AG09309 (cell line): ENCODE measurements at places on chromosomes 4 and X.

DNA sequence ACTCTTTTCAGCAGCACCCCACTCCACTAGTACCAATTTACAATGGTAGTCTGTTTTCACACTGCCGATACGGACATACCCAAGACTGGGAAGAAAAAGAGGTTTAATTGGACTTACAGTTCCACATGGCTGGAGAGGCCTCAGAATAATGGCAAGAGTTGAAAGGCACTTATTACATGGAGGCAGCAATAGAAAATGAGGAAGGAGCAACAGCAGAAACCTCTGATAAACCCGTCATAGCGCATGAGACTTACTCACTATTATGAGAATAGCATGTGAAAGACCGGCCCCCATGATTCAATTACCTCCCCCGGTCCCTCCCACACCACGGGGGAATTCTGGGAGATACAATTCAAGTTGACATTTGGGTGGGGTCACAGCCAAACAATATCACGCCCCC, 34.1 kb upstream of the MAGEA4 start:
- DNase-seq = no peak

DNA sequence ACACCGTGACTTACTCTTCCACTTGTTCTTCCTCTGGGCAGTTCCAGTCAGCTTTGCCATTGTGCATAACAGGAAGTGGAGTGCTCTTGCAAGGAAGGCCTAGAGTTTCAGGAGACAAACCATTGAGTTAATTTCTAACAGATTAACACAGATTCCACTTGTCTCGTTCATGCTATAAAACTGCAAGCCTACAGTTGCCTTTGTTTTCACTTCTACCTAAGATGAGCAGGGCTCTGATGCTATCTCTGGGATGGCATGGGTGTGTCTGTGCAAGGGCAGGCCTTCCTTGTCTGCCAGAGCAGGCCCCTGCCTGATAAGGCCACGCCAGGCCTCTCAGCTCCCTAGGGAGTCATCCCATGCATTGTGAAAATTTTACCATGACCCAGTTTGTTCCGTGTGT, 67.7 kb upstream of the PGRMC2 start:
- no peak for DNase-seq

DNA sequence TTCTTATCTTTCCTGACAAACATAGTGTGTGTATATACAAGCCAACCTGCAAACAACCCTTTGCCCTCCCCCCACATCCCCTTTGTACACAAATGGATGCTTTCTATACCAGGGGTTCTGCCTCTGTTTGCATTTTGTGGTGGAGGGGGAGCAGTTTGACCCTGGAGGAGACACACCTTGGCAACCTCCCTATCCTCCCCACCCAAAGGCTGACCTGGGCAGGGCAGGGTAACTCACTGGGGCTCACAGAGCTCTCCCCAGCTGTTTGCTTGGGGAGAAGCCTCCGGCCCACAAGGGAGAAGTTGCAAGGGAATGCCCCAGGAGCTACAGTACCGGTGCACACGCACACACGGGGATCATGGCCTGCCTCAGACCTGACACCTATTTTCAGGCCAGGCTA, 372.6 kb downstream of the BCOR start:
- DNase-seq = no peak

DNA sequence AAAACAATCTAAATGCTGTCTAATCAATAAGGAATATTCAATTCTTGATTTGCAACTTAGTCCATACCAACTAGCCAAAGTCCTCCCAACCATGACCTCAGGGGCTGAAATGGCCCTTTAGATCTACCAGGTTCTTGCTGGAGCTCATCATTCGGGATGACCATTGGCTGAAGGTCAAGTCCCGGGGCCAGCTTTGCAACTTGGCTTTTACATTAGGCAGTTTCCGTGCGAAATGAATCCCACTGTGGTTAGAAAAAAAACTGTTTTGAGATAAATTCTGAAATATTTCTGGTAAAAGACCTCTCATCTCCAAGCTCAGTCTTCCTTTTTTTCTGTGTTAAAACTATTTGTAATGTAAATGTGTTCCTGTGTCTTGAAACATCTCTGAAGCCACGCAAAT, 178.6 kb downstream of the TENM3 start:
- no peak for DNase-seq

- DNase-seq = no peak
These were observed 2144.2 kb upstream of the AGA start for GRCh38 chr4:179586460-179586859.

- DNase-seq = no peak
These were observed 52.6 kb downstream of the HMX1 start for GRCh38 chr4:8819019-8819418.

- DNase-seq = no peak
These were observed 13.6 kb upstream of the TDO2 start for GRCh38 chr4:155889946-155890345.

DNA sequence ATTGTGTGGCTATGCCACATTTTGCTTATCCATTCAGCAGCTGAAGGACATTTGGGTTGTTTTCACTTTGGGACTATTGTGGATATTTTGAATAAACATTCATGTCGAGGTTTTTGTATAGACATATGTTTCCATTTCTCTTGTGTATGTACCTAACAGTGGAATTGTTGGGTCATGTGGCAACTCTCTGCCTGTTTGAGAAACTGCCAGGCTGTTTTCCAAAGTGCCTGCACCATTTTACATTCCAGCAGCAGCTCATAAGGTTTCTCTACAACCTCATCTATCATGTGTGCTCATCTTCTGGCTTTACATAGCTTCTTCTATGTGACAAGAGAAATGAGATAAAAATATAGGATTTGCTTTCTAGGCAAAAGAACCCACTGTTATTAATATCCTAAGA, 29.5 kb upstream of the TSPAN5 start:
- no peak for DNase-seq

- no peak for DNase-seq
These were observed 580.8 kb upstream of the MAGEB2 start for GRCh38 chrX:29634516-29634915.

- DNase-seq = peak; percentile 60
These were observed 139.5 kb downstream of the SLIT2 start for GRCh38 chr4:20391198-20391597.

- no peak for DNase-seq
These were observed 102.3 kb upstream of the NAP1L5 start for GRCh38 chr4:88799900-88800299.
